ENCODE measurements at places on chromosomes 6 and 20. TPM values are rescaled to one million over a fixed set of nuclear protein-coding genes. Genes with fewer than 3 reads are reported as not detected.

The BHLHE23 gene
- not detected for total RNA-seq

The GSTA2 gene
- total RNA-seq, result not detected

The NRN1 gene
- total RNA-seq, result 0.39 TPM

The MYLK2 gene
- not detected for total RNA-seq

The SLC22A2 gene
- total RNA-seq, result not detected

The SALL4 gene
- not detected for total RNA-seq

The SUMO4 gene
- 0.16 TPM for total RNA-seq

The ZNF334 gene
- total RNA-seq, result 1.1 TPM

The LY6G5B gene
- total RNA-seq, result 2.3 TPM

The TCP11 gene
- total RNA-seq, result not detected

The OPN5 gene
- not detected for total RNA-seq

The NNAT gene
- 0.30 TPM for total RNA-seq

The MMP24 gene
- under 0.01 TPM for total RNA-seq

The BPIFB1 gene
- total RNA-seq, result not detected

The ASIP gene
- total RNA-seq, result not detected

The OR2B6 gene
- not detected for total RNA-seq

The DLK2 gene
- total RNA-seq, result 47.8 TPM

The HFE gene
- total RNA-seq, result 9.2 TPM

The CALHM6 gene
- 2.5 TPM for total RNA-seq

The UBD gene
- total RNA-seq, result not detected

The KPNA5 gene
- total RNA-seq, result 1.1 TPM

The NR2E1 gene
- total RNA-seq, result not detected

The KCNS1 gene
- 0.91 TPM for total RNA-seq

The MACROD2 gene
- total RNA-seq, result 0.16 TPM

The TRAPPC3L gene
- total RNA-seq, result not detected

The L3MBTL3 gene
- 5.8 TPM for total RNA-seq

The SGK2 gene
- not detected for total RNA-seq

The KCNQ5 gene
- 1.9 TPM for total RNA-seq

The RING1 gene
- 16.2 TPM for total RNA-seq

The GUCA1A gene
- 0.11 TPM for total RNA-seq

The RRAGD gene
- total RNA-seq, result 1.2 TPM

The RCAN2 gene
- 0.23 TPM for total RNA-seq

The NFATC2 gene
- not detected for total RNA-seq

The PNRC1 gene
- total RNA-seq, result 25.0 TPM

Data from hair follicular keratinocyte (primary cell).